Stimulated activated CD8-positive, alpha-beta memory T cell treated with anti-CD3 and anti-CD28 coated beads, Interleukin-4, amount 100 ng/mL, for 1 hour (primary cell): ENCODE measurements at places on chromosomes 11 and 22.

GRCh38 chr11:1978720-1979473 lies 18.7 kb downstream of the H19 start:
- no peak for DNase-seq

DNA sequence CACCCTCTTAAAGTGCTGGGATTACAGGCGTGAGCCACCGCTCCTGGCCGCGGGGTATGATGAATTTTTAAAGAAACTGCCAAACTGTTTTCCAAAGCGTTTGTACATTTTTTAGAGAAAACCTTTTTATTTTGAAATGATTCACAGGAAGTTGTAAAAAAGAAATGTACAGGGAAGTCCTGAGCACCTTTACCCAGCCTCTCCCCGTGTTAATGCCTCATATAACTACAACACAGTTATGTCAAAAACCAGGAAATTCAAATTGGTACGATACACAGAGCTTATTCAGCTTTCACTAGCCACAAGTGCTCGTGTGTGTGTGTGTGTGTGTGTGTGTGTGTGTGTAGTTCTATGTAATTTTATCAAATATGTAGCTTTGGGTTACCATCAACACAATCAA lies 7.0 kb upstream of the FAM118A start:
- no peak for DNase-seq

DNA sequence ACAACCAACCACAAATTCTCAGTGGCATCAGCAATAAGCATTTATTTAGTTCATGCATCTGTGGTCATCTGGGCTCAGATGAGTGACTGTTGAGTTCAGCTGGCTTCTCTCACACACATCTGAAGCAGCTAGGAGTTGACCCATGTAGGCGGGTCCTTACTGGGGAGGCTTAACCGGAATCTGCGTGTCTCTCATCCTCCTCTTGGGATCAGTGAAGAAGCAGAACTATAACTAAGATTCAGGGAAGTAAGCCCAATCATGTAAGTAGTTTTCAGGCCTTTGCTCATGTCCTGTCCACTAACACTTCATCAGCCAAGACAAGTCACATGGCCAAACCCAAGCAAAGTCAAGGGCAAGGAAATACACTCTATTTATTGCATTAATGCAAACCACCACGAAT lies 236.2 kb downstream of the C11orf87 start:
- DNase-seq = no peak

- DNase-seq = no peak
Observed at GRCh38 chr11:102347462-102348370, 702 bp downstream of the BIRC2 start.

DNA sequence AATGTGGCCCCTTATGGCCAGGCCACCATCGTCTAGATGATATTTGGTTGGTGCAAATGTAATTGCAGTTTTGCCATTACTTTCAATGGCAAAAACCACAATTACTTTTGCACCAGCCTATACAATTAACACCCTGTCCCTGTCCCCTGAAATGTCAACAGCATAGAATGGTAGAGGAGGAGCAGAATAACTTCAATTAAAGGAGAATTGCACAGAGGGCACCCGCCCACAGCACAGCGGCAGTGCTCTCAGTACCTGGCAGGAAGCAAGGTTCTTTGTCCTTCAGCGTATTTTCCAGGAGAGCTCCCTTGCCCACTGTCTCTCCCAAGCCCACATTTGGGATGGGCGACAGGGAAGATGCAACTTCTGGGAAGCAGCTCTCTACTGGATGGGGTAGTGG lies 115.3 kb downstream of the TRIM29 start:
- no peak for DNase-seq

DNA sequence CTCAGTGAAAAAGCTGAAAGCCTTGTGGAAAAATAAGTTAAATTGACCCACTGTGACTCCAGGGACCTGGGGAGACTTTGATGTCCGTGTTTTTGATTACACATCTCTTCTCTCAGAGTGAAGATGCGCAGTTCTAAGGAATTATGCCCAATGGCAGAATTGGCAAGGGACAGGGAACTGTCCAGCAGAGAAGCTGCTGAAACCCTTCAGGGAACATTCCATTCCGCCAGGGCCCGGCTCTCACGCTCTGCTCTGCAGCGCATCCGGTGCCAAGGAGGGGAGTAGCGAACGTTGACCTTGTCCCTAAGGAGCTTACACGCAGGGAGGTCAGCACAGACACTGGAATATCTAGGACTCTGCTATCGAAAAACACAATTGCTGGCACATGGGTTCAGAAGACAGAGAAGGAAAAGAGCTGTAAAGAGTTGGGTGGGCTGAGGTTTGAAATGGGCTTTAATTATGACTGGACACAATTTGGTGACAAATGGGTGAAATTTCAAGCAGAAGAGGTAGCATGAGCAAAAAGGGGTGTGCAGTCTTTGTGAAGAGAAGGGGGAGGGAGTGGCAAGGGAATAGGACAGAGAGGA lies 64.5 kb upstream of the B3GAT1 start:
- DNase-seq = no peak

DNA sequence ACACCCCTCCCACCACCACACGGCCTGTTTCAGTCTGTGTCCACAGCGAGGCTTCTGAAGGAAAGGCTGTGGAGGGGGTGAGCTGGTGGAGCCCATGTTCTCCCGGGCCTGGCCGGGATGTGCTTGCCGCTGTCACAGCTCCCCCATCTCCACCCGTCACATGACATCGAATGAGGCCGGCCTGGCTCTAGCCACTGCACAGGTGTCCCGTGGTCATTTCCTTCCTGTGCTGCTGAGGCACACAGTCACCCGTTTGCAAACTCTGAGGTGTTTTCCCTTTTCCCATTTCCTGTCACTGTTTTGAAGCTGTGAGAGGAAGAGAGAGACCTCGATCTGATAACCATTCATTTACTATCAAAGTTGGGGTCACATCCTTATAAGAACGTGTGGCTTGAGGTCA lies 55.7 kb upstream of the CLDN5 start:
- DNase-seq = no peak

- DNase-seq = no peak
Observed at GRCh38 chr22:44019846-44020245, 4.3 kb upstream of the PARVB start.

DNA sequence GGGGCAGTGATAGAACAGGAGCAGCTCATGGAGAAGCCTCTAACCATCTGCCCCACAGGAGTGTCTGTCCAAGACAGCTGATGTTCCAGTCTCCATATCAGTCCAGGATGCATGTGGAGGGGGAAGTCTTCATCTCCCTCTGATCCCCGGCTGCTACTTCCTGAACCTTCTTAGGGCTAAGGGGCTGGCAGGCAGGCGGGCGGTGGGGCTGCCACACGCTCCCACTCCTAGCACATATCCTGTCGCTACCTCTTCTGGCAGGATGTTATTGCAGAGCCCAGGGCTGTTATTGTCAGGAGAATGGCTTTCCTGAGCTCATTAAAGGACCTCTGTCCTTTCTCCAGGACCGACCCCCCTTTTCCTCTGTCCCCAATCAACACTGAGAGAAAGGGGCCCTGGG lies 25.4 kb downstream of the LRRC55 start:
- DNase-seq = no peak

DNA sequence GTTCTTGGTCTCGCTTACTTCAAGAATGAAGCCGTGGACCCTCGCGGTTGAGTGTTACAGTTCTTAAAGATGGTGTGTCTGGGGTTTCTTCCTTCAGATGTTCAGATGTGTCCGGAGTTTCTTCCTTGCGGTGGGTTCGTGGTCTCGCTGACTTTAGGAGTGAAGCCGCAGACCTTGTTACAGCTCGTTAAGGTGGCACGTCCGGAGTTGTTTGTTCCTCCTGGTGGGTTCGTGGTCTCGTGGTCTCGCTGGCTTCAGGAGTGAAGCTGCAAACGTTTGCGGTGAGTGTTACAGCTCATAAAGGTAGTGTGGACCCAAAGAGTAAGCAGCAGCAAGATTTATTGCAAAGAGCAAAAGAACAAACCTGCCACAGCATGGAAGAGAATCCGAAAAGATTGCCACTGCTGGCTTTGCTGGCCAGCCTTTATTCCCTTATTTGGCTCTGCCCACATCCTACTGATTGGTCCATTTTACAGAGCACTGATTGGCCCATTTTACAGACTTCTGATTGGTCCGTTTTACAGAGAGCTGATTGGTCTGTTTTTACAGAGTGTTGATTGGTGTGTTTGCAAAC lies 27.1 kb upstream of the NXPE2 start:
- no peak for DNase-seq

DNA sequence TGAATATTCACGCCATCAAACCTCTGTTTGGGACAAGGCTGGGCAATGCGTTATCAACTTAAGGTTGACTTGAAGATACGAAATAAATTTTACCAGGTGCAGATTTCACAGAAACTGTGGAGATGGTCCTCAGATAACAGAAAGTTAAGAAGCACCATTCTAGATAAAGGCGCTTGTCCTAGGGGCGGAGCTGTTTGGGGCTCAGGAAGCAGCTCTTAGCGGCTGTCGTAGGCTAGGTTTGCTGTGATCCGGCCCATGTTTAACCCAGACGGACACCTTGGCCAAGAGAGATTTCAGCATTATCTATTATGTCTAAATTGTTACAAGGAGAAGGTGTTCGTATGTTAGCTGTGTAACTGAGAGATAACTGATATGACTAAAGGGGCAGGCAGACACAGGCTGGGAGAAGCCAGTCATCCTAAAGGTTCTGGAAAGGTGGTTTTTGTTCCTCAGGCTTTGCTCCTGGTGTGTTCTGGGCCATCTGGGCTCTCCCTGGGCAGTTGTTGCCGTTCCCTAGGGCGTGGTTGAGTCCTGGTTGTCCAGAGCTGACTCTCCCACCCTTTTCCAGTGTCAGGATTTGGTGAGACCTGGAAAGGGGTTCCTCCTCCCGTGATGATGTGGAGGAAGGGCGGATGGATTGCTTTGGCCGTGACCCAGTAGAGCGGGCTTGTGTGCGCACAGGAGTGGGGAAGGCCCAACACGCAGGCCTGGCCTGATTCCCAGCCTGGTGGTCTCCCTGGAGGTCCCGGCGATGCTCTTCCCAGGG lies 25.8 kb downstream of the TPCN2 start:
- no peak for DNase-seq

DNA sequence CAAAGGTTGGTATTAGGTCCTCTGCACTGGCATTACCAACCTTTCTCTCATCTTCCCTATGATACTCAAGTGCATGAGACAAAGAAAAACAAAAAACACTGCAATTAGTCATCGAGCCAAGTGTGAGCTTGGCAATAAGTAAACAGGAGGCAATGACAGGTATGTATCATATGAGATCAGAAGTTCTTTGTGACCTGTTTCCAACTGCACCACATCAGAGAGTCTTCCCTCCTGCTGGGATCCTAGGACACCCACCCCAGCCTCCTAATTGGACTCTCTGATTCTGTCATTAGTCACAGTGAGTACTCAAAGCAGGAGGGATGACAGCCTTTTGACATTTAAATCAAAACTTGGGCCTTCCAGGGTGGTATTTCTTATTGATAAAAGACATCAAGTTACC lies 7.8 kb upstream of the JAML start:
- DNase-seq = no peak

- no peak for DNase-seq
Observed at GRCh38 chr22:27348634-27349033, 452.9 kb downstream of the MN1 start.

GRCh38 chr22:49390954-49391353 lies 436.7 kb downstream of the BRD1 start:
- no peak for DNase-seq

DNA sequence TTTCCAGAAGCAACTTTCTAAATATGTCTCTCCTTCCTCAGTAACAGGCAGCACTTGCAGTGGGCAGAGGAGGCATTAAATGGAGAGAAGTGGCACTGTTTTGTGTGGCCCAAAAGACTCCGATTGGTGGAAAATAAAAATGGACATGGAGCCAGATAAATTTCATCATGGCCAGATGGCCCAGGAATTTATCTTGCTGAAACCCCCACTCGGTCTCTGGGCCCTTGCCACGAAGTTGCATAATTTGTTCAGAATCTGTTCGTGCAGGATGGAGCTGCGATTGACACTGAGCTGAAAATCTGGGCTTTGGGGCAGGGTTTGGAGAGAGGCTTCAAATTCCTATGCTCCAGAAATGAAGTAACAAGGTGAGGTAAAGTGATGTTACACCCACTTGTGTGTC lies 65.5 kb downstream of the C11orf91 start:
- no peak for DNase-seq

GRCh38 chr22:49788504-49788903 lies 39.2 kb downstream of the BRD1 start:
- DNase-seq = no peak

DNA sequence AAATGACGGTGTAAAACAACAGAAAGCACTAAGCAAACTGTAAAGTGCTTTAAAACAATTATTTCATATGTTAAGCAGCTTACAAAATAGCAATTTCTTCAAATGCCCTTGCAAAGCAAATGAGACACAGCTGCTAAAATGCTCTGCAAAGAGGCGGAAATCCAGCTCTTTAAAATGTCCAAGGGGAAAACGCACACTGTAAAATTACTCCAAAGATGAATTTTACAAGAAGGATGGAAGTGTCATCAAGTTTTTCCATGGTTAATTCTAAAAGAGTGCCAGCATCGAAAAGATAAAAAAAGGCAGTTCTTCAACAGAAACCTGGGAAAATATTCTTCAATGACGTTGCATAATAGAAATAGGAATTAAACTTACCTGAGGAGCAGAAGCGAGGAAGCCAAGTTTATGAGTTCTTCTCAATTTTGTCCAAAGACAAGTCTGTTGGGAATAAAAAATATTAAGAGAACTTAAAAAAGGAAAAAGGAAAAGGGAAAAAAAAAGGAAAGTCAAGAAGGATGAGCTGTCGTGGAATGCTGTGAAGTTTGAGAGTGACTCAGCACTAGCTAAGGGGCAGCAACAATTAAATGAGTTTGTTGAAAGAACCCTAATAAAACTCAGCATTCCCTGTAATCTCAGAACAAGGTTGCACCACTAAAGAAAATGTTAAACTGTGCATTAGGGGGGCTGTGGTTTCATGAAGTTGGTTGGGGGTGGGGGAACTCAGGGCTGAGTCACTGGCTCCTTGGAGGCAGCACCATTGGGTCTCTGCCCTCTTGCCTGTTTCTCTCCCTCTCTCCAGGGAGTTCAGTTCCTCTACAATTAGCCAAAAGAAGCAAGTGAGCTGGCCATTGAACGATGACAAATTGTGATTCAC lies 64.2 kb upstream of the BLID start:
- no peak for DNase-seq

GRCh38 chr11:111937461-111937769 lies 272 bp downstream of the DIXDC1 start:
- no peak for DNase-seq

GRCh38 chr11:76495019-76495418 lies 50.2 kb downstream of the EMSY start:
- DNase-seq = no peak

- no peak for DNase-seq
Observed at GRCh38 chr11:119860561-119861094, 131.6 kb upstream of the NECTIN1 start.

GRCh38 chr11:77203901-77204753 lies 76.1 kb downstream of the MYO7A start:
- no peak for DNase-seq

- no peak for DNase-seq
Observed at GRCh38 chr11:46009647-46010046, 87.2 kb downstream of the LARGE2 start.

DNA sequence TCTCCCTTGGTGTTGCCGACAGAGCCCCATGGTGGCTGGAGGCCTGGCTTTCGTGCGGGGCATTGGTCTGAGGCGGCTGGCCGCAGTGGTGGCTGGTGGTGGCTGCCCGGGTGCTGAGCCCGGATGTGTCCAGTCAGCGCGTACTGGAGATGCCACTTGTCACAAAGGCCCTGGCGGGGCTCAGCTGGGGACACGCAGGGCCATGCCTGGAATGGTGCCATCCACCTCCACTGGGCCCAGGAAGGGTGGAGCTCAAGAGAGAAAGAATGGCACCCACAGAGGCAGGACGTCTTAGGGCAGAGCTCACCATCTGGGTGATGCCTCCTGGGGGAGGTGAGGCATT lies 92.5 kb downstream of the CEP164 start:
- DNase-seq = no peak

GRCh38 chr11:12015486-12015885 lies 7.1 kb upstream of the DKK3 start:
- no peak for DNase-seq

GRCh38 chr22:43964314-43964857 lies 9.1 kb downstream of the SAMM50 start:
- DNase-seq = no peak
